NCI-H2081 (cell line): ENCODE measurements at places on chromosomes 11 and 22.

- DNase-seq: no peak
Observed at GRCh38 chr11:88454881-88455280, 117.3 kb upstream of the CTSC start.

DNA sequence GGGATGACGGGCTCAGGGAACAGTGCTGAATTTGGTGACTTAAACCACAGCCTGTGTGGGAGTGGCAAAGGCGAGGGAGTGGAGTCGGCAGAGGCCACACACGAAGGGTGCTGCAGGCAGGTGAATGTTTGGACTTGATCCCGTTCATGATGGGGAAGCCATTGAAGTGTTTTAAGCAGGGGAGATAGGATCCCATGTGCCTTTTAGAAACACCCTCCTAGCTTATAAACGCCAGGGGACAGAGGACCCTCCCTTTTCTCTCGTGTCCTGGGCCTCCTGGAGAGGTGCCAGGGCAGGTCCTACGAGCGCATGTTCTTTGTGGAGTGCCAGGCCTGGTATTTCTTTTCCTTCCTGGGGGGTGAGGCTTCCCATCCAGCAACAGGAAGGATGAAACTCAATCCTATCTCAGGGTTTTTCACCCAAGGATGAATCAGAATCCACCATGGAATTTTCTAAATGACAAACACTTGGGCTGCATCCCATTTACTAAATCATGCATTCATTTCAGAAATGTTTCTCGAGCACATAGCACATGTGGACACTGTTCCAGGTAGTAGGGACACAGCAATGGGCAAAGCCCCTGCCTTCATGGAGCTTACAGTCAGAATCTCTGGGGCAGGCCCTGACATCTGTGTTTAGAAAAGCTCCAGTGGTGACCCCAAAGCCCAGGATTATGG lies 59.6 kb downstream of the CHRDL2 start:
- no peak for DNase-seq

DNA sequence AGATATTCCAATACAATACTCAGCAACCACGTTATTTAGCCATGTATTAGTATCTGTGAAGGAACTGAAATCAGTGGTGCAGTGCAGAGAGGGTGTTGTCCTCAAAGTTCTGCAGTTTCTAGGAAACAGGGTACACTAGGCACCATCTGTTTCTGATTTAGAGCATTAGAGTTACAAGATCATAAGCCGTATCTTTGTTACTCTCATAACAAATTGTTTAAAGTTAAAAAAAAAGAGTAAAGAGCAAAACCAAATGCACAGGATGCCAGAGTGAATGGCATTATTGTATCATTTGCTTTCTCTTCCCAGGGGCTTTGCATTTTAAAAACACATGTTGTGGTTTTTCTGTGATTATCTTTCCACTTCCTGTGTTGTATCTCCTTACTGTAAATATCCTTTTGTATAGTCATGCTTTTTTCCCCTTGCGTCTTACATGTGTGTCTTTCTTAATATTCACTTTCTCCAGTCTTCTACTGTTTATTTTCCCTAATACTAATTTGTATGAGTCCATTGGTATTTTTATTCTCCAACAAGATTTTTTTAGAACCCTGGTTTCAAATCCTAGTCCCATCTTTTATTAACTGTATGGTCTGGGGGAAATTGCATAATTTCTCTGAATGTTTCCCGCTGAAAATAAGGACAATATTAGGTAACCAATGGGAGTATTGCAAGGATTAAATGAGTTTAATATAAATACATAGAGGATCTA lies 15.2 kb upstream of the NUP160 start:
- DNase-seq: no peak

GRCh38 chr11:134047586-134047999 lies 21.3 kb upstream of the JAM3 start:
- DNase-seq: no peak

DNA sequence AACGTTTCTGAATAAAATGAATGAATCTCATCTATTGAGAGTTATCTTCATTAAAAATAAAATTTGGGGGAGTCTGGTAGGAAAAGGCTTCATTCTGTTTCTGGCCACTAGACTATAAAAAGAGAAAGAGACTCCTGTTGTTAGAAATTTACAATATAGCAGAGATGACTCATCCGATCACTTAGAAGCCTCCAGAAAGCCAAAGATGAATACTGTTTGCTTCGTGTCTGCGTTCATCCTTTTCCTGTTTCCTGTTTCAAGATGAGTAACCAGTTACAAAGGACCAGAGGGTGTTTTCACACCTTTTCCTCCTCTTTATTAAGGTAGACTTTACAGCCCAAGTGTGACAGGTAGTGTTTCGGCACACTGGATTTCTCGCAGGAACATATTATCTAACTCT lies 1120.7 kb downstream of the LRRC4C start:
- DNase-seq: no peak

DNA sequence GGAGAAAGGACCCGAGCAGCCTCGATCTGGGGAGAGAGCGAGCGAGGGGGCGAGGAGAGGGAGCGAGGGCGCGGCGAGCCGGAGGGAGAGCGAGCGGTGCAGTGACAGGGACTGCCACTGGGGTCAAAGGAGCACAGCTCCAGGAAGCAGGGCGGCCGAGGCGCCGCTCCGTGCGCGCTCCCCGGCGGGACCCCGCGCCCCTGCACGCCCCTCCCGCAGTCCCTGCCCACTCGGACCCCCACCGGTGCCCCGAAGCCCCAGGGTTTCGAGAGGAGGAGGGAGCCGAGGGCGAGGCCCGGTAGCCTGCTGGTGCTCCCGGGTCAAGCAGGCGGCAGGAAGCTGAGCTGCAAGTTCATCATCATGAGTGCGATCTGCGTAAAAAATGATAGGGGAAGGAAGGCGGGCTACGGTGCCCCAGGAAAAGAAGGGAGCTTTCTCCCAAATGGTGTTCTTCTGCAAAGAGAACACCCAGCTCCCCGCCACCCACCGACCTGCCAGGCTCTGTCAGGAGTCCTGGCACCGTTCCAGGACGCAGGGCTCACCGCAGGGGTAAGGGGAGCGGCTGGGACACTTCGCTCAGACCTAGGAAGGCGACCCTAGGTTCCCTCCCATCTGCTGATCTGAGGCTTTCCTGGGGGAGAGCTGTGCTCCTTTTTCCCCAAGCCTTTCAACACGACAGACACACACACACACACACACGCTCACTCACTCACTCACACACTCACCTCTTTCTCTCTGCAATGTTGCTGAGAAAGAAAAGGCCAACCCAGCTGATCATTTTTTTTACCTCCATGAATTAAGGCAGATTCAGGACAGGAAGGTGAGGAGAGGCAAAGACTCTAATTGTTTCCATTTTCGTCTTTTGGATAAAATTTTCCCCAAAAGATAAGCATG lies at the start of gene MPPED2:
MPPED2 (minus strand) TSS at position 103 of the 894 bp plus-strand sequence. CDS start 5,980 bp downstream, outside the sequence.
- DNase-seq: no peak

- DNase-seq: no peak
Observed at GRCh38 chr11:57779276-57779675, 17.7 kb downstream of the CTNND1 start.

- DNase-seq: no peak
Observed at GRCh38 chr11:79813551-79813950, 372.7 kb upstream of the TENM4 start.

- DNase-seq: no peak
Observed at GRCh38 chr11:9936754-9937153, 272.9 kb downstream of the SWAP70 start.

- no peak for DNase-seq
Observed at GRCh38 chr22:47552024-47552423, 789.6 kb downstream of the TBC1D22A start.

DNA sequence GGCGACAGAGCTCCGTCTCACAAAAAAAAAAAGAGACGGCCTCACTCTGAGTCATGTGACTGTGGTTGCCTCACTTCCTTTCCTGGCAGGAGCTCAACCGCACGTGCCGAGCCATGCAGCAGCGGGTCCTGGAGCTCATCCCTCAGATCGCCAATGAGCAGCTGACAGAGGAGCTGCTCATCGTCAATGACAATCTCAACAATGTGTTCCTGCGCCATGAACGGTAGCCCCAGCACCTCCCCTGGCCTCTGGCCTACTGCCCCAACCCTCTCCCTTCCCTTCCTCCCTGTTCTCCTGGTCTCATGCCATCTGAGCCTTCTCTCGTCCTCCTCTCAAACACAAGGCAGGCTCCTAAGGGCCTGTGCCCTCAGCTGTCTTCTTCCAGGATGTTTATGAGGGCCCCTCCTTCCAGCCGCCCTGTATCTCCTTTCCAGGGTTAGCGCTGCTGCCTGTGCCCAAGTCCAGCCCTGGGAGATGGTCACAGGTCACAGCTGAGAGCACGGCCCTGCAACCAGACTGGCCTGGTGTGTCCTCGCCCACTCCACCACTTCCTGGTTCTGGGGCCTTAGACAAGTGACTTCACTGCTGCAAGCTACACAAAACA lies 30.7 kb downstream of the TOM1 start:
- no peak for DNase-seq

- no peak for DNase-seq
Observed at GRCh38 chr11:70688142-70688541, 289.8 kb downstream of the CTTN start.

DNA sequence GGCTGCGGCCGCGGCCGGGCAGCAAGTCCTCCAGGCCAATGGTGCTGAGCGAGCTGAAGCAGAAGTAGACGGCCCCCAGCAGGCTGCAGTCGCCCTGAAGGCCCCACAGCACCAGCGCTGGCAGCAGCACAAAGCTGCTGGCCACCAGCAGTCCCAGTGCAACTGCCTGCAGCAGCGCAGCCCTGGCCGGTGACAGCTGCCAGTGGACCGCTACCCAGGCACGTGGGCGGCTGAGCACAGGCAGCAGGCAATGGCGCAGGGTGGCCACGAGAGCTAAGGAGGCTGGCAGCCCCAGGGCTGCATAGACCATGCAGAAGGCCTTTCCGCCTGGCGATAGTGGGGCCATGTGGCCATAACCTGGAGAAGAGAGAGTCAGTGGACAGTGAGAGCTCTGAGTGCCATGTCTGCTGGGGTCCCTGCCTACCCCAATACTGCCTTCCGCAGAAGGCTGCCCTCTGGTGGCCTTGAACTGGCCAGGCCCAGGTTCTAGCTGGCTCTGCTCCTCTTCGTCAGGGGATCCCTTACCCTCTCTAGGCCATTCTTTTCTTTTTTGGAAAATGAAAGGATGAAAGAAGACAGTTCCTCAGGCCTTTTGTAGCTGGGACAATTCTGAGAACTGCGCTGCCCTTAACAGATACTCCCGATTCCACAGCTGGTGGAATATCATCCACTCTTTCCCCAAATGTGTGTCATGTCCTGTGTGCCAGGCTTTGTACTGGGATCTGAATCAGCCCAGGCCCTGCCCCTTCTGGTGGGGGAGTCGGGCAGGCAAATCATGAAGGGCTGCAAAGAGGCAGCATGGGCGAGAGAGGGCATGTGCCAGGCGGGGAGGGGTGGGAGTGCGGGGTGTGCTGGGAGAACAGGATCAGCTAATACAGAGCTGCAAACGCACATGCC lies 1.8 kb downstream of the KCNK7 start:
- no peak for DNase-seq

DNA sequence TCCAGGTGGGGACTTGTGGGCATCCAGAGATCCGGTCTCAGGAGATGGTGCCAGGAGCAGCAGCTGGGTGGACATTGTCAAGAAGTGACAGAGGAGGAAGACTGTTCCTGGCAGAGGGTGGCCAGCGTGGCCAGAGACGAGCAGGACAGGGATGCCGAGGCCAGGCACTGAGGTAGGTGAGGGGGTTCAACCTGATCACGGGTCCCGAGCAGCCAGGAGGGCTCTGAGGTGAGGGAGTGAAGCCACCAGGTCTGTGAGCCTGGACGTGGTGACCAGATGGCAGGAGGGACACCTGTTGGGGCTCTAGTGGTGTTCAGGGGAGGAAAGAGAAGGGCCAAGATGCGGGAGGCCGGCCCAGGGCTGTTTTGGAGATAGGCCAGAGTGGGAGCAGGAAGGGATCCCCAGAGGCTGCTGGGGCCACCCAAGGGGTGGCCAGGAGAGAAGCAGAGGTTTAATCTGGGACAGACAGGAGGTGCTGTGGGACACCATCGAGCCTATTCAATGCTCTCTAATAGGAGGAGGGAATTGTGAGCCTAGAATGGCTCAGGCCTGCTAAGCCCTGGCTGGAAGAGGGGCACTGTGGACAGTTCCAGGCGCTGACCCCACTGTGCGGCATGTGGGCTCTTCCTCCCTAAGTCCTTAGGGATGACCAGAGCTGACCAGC lies 6.3 kb downstream of the PPM1F start:
- no peak for DNase-seq

GRCh38 chr22:21873619-21874018 lies 6.2 kb upstream of the MAPK1 start:
- DNase-seq: no peak

- DNase-seq: no peak
Observed at GRCh38 chr11:122804161-122804560, 34.1 kb upstream of the CRTAM start.

DNA sequence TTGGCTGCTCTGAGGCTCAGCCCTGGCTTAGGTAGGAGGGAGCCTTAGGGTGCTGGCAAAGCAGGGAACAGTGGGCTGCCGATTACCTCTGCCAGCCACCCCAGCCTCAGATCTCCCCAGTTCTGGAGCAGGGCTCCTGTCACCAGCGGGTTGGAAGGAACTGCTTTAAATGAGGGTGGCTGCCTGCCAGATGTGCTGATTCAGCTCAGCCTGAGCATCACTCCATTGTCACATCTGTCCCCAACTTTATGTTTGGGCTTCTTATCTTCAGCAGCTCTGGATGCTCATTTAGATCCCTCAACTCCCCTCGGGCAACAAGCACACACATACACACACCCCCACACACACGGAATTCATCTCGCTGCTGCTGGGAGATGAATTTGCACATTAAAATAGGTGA lies 16.9 kb upstream of the ANKK1 start:
- DNase-seq: no peak

GRCh38 chr11:79308429-79308828 lies 132.4 kb downstream of the TENM4 start:
- no peak for DNase-seq

DNA sequence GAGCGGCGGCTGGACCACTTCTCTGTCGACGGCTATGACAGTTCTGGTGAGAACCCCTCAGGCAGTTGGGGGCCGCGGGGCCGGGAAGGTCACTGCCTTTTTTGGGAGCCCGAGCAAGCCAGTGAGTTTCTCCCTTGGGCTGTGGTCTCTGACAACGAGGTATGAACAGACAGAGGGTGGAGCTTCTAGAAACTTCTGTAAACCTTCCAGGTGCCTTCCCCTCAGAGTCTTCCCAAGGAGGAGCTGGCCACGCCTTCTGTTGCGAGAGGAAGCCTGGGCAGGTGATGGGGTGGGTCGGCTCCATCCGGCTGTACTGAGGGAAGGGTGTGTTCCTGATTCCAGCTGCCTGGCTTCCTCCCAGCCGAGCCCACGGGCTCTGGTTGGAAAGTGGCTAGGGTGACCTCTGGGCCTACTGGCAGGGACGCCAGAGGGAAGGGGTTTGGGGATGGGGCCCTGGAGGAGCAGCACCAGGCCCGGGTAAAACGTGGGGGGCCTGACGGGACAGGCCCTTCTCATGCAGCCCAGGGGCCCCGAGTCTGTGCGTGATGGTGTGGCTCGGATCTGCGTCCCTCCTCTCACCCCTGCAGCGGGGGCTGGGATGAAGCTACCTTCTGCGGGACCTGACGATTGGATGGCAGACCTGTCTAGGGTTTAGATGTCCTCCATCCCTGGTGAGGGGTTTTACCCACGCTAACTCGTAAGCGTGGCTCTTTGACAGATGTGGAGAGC lies 110.8 kb downstream of the KCNQ1OT1 start:
- DNase-seq: no peak
